ENCODE measurements at places on chromosomes 7 and 10. TPM values are rescaled to one million over a fixed set of nuclear protein-coding genes. Genes with fewer than 3 reads are reported as not detected.

The NCF1 gene
- total RNA-seq: 0.29 TPM

The EDRF1 gene
- 17.0 TPM for total RNA-seq

The RHBDD2 gene
- 96.3 TPM for total RNA-seq

The TACC2 gene
- total RNA-seq: 76.2 TPM

The EVX1 gene
- total RNA-seq: 0.10 TPM

The DENND2A gene
- 0.78 TPM for total RNA-seq

The HTR7 gene
- total RNA-seq: not detected

The UMAD1 gene
- 7.9 TPM for total RNA-seq

The PTF1A gene
- not detected for total RNA-seq

The PURB gene
- total RNA-seq: 13.0 TPM

The GALNT17 gene
- total RNA-seq: not detected

The EGFR gene
- total RNA-seq: 109 TPM

The MYL10 gene
- not detected for total RNA-seq

The LLCFC1 gene
- total RNA-seq: not detected

The PHKG1 gene
- total RNA-seq: 1.9 TPM

The CFAP46 gene
- 1.5 TPM for total RNA-seq

The SYT15 gene
- total RNA-seq: 2.4 TPM

The LRRC4 gene
- not detected for total RNA-seq

The SLC13A1 gene
- total RNA-seq: not detected

The ZNF800 gene
- 10.8 TPM for total RNA-seq

The ZNF727 gene
- not detected for total RNA-seq

The MOGAT3 gene
- not detected for total RNA-seq

The RBM28 gene
- total RNA-seq: 57.7 TPM

The C10orf62 gene
- not detected for total RNA-seq

The R3HCC1L gene
- 13.9 TPM for total RNA-seq

The UNCX gene
- total RNA-seq: not detected

The HTRA1 gene
- total RNA-seq: 51.9 TPM

The TUBAL3 gene
- 0.19 TPM for total RNA-seq

The CHAT gene
- total RNA-seq: not detected

The KIAA1217 gene
- total RNA-seq: 1.4 TPM

Data from A549 treated with GW870086 at 1 μM for 4 hours (cell line).